ENCODE measurements at places on chromosomes 11 and 22.

GRCh38 chr11:67033661-67034166 is 10.8 kb downstream of the SYT12 start:
- no peak for DNase-seq

- no peak for DNase-seq
Observed at GRCh38 chr11:88188251-88188931, 13.1 kb upstream of the RAB38 start.

GRCh38 chr11:70430671-70431574 is 32.6 kb downstream of the CTTN start:
- DNase-seq: no peak

DNA sequence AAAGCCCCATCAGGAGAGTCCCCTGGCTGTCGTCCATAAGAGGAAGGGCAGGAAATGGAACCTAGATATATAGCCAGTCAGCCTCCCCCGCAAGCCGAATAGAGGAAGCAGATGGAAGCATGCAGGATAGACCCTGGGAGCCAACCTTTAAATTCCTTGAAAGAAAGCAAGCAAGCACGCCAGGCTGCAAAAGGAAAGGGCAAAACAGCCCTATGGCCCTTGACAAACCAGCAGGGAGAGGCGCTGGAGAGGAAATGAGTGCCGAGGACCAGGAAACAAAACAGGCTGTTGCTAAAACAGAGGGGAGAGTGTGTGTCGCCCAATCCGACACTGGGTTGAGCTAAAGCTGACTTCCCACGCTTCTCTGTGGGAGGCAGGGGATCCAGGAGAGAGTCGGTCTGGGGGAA is 203.5 kb upstream of the MTNR1B start:
- peak; percentile 40 for DNase-seq

GRCh38 chr11:33897761-33898375 is 6.0 kb upstream of the LMO2 start:
- no peak for DNase-seq

DNA sequence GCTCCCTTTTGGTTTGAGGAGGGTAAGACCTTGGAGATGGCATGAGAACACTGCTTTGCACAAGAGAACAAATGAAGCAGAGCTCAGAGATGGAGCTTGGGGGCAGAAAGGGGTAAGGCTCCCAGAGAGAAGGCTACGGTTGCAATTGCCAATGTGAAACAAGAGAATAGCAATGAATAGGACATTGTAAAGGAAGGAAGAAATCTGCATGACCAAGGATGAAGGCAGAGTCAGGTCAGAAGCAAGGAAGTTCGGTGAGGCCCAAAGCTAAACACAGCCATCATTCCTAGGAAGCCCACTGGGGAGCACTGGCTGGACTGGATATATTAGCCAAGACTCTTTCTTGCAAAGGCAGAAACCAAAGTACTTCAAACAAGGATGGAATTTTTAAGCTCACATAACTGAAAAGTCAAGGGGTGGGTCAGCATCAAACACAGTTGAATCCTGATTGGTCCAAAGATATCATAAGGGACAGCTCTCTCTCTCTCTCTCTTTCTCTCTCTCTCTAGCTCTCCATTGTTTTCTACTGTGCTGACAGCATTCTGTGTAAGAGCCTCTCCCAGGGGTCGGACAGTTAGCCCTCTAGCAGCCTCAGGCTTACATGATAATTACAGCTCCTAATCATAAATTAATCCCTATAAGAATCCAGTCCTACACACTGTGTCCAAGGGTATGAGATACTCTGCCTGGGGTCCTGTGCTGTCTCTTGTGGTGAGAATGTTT is 484.3 kb downstream of the SOX6 start:
- no peak for DNase-seq

DNA sequence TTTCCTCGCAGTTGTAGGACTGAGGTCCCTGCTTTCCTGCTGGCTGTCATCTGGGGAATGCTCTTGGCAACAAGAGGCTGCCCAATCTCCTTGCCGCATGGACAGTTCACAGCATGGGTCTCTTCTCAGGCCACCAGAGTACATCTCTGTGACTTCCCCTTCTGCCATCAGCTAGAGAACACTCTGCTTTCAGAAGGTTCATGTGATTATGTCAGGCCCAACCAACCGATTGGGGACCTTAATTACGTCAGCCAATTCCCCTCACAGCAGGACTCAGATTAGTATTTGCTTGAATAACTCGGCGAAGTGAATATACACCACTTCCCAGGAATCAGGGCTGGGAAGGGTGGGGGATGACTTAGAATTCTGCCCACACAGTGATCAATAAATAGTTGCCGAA is 61.9 kb upstream of the CSNK2A3 start:
- no peak for DNase-seq

DNA sequence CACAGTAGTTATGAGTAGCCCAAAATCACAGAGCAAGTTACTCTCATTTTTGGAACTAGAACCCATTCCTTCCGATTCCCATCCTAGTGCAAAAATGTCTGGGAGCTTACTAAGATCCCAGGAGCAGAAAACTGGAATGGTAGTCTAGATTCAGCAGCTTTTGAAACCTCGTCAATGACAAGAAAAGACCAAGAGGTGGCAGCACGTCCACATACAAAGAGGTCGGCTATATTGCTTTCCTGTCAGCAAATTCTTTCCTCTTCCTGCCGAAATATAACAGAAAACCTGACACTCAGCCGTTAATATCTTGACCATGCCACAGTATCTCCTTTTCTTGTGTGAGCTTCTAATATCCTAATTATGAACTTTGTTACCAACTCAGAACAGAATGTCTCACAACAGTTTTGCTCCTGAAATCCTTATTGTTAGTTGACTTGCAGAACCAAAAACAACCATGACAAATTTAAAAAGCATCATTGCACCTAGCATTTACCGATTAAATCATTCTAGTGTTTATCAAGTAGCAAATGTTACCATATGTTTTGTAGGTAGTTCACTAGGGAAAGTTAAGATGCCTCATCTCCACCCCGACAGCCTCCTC is 92.8 kb upstream of the OR9G4 start:
- DNase-seq: peak; percentile 28

DNA sequence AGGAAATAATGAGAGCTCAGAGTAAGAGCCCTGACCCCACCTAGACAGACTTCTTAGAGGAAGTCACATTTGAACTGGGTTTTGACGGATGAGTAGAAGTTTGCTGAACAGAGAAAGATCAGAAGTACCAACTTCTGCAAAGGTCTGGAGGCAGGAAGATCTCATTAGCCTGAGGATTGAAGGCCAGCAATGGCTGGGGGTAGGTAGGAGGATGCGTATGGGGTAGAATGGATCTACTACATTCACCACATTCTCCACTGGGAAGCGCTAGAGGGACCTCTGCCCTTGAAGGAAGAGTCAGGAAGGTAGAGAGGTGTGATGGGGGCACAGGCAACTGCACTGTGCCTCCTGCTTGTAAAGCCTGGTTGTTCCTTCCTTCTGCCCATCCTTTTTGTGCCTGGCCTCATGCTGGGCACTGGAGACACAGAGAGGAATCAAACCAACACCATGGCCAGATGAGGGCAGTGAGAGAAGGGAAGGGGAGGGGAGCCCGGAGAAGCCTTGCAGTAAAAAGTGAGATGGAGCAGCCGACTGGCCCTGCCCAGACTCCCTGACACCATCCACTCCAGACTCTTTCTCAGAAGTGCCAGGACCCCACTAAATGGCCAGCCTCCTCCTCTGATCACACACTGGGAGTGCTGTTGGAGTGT is 4.9 kb downstream of the TPBGL start:
- no peak for DNase-seq

- DNase-seq: no peak
Observed at GRCh38 chr11:122758974-122759373, 79.3 kb upstream of the CRTAM start.

DNA sequence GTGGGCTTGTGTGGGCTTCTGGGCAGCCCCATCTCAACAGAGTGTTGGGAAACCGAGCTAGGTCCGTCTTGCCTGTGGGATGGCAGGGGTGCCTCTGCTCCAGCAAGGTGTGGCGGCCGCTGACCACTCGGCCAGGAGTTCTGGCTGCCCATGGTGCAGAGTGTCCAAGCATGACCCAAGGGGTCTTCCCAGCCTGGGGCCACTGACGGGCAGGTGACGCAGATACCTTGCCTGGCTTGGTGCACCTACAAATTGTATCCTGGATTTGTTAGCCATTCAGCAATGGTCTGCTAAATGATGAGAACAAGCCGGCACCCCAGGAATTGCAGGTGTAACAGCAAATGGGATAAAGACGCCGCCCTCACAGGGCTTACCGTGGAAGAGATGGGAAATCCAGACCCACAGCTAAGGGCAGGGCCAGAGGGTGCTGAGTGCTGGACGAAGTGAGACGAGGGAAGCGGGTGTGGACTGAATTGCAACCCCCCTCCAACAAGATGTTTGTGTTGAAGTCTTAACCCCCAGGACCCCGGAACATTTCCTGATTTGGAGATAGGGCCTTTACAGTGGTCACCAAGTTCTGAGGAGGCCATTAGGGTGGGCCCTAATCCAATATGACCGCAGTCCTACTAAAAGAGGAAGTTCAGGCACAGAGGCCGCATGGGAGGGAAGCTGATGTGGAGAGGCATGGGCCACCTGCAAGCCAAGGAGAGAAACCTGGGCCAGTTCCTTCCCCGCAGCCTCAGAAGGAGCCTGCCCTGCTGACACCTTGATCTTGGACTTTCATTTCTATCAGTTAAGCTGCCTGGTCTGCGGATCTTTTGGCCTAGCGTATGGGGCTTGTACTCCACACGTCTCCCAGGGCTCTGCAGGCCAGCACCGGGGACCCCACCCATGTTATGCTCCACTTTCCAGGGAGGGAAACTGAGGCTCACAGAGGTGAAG is 45.2 kb upstream of the LINC01488 start:
- no peak for DNase-seq

DNA sequence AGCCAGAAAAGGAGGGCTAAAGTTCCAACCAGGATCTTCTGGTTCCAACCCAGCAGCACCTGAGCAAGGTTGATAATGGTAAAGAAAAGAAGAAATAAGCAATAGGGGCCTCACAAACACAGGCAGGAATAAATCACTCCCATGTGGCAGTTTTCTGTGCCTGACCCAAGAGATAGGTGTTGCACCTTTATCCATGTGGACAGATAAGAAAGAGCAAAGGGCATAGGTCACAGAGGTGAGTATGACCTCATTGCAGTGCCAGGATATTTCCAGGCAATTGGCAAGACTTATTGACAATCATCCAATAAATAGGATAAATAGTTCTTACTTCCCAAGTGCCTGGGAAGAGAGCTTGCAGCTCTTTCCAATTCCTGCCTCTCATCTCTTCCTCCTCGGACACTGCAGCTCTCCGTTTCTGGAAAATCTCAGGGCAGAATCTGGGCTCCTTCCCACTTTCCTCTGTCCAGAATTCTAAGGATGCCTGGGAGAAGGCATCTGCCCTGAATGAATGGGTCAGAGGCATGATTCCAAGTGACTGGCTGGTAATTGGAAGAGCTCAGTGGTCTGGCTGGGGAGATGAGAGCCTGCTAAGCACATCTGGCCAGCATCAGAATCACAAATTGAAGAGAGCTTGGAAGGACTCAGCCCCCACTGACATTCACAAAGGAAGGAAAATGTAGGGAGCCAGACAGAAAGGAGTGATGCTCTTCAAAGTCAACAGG is 14.5 kb upstream of the LRRC55 start:
- no peak for DNase-seq

DNA sequence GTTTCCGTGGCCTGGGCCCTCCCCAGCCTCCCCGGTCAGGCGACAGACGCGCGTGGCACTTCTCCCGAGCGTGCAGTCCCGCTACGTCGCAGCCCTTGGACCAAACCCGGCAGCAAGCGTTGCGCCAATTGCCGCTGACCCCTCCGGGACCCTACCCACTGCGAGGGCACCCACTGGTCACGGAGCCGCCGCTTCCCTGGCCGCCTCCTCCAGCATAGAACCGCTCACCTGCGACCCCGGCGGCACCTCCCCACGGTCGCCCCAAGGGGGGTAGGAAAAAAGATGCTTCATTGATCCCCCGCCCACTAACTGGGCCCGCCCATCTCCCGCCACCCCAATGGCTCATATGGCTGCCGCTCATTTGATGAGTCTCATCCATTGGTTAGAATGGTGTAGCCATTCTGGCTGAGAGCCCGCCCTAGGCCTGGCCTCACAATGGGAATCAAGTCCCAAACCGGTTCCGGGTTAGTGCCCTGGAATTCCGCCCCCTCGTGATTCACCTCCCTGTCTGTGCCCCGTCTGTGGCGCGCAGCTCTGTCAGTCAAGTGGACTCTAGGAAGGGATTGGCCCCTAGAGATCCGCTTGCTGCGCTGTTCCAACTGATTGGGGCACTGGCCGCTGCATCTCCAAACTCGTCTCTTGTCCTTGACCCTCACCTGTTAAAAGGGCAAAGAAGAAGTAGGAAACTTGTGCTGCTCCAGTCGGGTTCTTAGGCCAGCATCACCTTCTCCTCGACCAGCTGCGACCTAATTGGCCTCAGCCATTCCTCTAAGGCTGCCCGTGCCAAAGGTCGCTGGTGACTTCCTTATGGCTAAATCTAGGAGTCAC is at the start of gene MSANTD4:
Gene MSANTD4, minus strand, starts transcription at position 274 of the 828 bp plus-strand sequence. CDS start 11,323 bp downstream, outside the sequence.
- peak; percentile 100 for DNase-seq

DNA sequence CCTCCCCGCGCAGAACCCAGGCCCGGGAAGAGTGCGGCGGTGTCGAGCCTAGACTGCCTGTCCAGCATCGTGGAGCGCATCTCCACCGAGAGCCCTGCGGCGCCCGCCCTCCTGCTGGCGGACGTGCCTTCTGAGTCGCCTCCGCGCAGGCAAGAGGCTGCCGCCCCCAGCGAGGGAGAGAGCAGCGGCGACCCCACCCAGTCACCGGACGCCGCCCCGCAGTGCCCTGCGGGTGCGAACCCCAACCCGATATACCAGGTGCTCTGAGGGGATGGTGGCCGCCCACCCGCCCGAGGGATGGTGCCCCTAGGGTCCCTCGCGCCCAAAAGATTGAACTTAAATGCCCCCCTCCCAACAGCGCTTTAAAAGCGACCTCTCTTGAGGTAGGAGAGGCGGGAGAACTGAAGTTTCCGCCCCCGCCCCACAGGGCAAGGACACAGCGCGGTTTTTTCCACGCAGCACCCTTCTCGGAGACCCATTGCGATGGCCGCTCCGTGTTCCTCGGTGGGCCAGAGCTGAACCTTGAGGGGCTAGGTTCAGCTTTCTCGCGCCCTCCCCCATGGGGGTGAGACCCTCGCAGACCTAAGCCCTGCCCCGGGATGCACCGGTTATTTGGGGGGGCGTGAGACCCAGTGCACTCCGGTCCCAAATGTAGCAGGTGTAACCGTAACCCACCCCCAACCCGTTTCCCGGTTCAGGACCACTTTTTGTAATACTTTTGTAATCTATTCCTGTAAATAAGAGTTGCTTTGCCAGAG is 2.0 kb downstream of the MYOD1 start:
- no peak for DNase-seq

- peak; percentile 37 for DNase-seq
Observed at GRCh38 chr11:7577291-7578190, 63.7 kb downstream of the PPFIBP2 start.

- no peak for DNase-seq
Observed at GRCh38 chr11:34254011-34254410, 103.8 kb downstream of the ABTB2 start.

DNA sequence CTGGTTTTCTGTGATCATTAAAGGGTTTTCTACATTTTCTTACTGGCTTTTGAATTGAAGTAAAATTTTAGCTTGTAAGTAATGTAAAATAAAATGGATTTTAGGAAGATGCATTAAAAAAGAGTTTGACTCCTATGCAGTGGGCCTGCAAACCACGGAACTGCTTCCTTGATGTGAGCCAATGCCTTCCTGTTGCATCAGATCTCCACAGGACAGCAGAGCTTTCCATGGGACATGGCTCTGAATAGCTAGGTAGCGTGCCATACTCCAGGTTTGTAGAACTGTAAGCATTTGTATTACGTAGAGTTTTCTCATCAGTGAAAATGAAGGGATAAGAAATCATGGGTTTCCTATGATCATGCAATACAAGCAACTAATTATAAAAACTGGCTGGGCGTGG is 133.4 kb downstream of the SWAP70 start:
- DNase-seq: no peak

Data from left cardiac atrium (tissue), 4 donors.